ENCODE measurements at places on chromosomes 16 and 17.

DNA sequence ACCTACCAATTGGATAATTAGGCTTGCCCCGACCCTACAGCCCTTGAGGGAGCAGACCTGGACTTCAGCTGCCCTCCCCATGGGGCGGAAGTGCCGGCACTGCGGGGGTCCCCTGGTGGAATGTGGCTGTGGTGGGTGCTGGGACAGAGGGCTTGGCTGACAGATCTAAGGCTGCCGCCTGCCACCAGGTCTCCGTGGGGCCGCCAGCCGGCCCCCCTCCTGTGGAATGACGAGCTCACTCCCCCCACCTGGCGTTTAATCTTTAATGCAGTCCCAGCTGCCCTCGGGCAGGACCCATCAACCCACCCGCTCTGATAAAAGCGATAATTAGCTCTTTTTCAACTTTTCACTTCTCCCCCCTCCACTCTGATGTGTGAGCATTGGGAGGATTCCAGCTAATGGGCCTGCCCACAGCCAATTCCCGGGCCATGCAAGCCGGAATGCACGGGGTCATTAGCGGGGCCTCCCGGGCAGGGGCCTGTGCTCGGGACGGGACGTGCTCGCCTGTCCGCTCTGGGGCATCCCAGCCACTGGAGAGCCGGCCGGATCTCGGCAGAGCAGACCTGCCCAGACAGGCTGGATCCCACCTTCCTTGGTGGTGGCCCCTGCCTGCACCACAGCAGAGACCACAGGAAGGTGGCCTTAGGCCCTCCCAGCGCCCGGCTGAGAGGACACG is 28.3 kb upstream of the GOSR2 start:
- DNase-seq = no peak

- DNase-seq = no peak
Observed at GRCh38 chr17:8828517-8828875, 29.3 kb upstream of the MFSD6L start.

- no peak for DNase-seq
Observed at GRCh38 chr16:54027995-54028394, 258.6 kb downstream of the IRX3 start.

DNA sequence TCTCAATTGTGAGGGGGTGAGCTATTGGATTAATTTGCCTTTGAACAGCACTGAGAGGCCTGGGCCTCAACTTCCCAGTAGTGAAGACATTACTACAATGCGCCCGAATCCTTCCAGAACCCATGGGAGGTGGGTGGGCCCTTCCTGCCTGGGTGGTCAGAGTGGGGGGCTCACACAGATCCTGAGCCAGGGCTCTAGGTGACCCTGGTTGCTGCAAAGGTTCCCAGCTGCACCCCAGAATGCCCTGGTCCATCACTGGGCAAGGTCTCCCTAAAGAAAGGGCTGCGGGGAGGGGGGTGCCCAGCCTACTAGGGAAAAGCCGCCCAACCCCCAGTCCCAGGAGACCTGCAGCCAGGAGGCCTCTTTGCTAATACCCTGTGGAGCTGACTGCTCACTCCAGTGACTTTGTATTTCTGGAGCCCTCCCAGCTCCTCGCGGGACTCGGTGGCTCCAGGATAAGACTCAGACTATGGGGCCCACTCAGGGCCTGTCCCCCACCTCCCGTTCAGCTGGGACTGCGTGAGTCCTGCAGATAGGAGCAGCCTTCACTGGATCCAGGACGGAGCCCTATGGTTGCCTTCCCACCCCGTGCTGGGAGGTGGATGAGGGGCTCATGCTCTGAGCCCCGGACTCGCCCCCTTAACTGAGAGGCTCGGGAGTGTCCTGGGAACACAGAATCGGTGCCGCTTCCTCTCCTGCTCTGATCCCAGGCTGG is 40.2 kb downstream of the SLC7A5 start:
- DNase-seq = no peak

DNA sequence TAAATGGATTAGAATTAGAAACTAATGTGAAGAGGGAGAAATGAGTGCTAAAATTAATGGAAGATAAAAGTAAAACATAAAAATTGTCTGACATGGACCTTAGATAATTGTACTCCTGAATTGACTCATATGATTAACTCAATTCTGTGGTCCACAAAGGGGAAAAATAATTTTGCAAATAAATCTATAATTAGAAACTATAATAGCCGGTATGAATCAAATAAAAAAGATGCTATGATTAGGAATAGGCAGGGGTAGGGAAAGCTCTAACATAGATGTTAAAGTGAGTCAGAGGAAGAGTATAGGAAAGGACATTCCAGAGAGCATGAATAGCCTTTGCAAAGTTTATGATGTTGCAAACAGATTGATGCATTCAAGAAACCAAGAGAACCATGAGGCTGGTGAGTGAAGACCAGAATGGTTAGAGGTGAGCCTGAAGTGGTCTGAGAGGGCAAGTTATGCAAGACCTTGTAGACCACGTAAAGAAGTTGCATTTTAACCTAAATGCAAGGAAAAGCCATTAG is 262.1 kb upstream of the CA10 start:
- DNase-seq = no peak

GRCh38 chr16:68072038-68072695 is 13.0 kb upstream of the NFATC3 start:
- DNase-seq = peak; percentile 24

- no peak for DNase-seq
Observed at GRCh38 chr16:13936596-13937081, 16.7 kb downstream of the ERCC4 start.

DNA sequence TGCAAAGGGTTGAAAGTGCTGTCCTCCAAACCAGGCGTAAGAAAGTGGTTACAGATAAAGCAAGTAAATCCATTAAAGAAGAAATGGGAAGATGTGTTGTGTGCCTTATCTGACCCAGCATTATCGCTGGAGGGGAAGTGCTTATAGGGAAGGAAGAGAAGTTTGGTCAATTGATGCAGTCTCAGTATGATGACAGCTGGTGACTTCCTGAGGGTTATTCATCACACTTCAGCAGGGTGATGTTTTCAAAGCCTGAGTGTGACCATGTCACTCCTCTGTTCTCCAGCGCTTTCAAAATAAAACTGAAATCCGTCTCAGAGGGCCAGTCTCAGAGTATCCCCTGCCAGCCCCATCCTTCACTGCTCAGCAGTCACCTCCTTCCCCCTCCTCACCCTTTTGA is 505.4 kb upstream of the RBFOX1 start:
- no peak for DNase-seq

DNA sequence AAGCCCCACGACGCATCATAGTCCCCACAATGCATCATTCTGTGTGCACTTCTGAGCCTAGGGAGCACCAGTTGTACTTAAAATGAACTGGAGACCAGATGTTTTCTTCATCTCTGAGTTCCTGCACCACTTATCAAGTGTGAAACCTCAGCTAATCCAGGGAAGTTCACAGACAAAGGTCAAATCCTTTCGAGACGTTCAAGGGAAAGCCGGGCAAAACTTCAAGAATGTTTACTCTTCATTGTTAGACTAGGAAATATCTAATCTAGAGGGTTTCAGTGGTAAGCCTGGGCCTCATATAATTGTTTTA is 4.6 kb upstream of the PMP22 start:
- DNase-seq = no peak

DNA sequence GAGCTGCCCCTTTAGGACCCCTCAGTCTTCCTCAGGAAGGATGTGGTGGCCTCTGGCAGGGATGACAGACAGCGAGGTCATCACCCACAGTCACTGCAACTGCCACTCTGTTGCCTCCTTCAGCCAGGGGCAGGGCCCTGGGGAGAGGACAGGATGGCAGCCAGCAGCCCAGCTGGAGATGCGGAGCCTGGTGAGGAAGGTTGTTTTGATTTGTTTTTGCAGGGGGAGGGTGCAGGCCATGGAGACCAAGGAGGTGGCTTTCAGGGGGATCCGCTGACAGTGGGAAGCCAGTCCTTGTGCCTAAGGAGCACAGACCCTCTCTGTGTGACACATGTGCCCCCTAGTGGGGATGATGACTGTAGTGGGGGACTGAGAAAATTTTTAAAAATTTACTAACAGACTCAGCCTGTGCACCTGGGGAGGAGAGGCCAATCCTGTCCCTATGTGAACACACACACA is 7.4 kb downstream of the PRCD start:
- no peak for DNase-seq

- DNase-seq = no peak
Observed at GRCh38 chr17:927611-928461, 51.7 kb downstream of the NXN start.

GRCh38 chr17:66379996-66380395 is 77.6 kb downstream of the PRKCA start:
- no peak for DNase-seq

GRCh38 chr17:52120465-52120864 is 38.0 kb downstream of the CA10 start:
- DNase-seq = no peak

DNA sequence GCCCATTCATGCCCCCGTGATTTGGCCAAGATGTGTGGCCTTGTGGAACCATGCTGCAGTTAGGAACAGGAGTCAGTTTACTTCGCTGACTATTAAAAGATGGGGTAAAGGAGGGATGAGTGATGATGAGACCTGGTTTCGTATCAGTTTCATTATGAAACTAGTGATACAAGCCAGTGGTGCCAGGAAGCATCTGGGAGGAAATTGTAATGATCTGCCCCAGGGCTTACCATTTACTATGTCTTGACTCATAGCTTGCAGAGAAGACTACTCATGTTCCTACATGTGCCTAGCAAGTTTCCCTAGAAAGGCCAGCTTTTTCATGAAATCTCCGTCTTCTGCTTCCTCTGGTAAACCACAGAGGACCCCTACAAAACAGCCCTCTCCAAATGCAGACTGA is 23.2 kb downstream of the CDH3 start:
- no peak for DNase-seq

- no peak for DNase-seq
Observed at GRCh38 chr16:20510323-20510722, 59.0 kb downstream of the ACSM2A start.

- no peak for DNase-seq
Observed at GRCh38 chr16:86082418-86083030, 183.6 kb downstream of the IRF8 start.

- no peak for DNase-seq
Observed at GRCh38 chr16:27242868-27243590, 25.5 kb downstream of the NSMCE1 start.

- DNase-seq = no peak
Observed at GRCh38 chr17:70407506-70407905, 238.2 kb downstream of the KCNJ2 start.

DNA sequence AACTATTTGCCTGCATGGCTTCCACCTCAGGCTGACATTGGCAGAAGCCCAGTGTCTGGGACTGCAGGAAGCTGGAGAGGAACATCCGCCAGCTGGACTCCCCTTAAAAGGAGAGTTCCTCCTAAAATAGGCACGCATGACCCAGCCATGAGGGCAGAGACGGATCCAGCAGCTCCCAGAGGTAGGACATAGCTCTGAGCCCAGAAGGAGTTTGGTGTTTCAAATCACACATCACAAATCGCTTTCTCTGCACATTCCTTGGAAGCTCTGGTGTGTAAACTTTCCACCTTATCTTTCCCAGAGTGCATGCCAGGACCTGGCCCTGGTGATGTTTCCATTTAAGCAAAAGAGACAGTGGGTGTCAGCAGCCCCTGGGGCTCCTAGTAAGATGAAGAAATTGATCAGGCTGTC is 231.1 kb upstream of the CDH5 start:
- no peak for DNase-seq

DNA sequence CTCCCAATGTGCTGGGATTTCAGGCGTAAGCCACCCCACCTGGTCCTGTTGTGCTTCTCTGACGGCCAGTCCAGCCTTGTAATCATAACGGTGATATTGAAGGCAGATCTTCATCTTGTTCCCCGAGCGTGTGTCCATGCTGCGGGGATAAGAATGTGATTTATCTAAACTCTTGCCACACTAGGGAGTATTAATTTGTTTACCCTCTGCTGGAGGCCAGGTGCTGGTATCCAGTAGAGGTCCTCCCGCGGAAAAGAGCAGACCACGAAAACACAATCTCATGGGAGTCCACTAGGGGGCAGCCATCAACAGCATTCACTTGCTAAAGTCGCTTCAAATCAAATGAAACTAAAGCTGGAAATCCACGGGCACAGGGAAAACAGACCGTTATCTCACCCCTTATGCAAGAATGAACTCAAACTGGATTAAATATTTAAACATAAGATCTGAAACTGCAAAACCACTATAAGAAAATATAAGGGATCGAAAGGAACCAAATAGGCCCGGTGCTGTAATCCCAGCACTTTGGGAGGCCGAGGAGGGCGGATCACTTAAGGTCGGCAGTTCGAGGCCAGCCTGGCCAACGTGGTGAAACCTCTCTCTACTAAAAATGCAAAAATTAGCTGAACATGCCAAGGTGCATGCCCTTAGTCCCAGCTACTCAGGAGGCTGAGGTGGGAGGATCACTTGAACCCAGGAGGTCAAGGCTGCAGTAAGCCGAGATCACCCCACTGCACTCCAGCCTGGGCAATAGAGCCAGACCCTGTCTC is 22.3 kb upstream of the RBBP6 start:
- DNase-seq = peak; percentile 61

- DNase-seq = no peak
Observed at GRCh38 chr16:82639263-82639662, 12.5 kb downstream of the CDH13 start.

- no peak for DNase-seq
Observed at GRCh38 chr17:64778240-64779097, 116.4 kb upstream of the SMURF2 start.

- DNase-seq = peak; percentile 50
Observed at GRCh38 chr17:16352667-16353316, 477 bp downstream of the CENPV start.

GRCh38 chr17:62998166-62998565 is 32.1 kb downstream of the TANC2 start:
- no peak for DNase-seq

- DNase-seq = no peak
Observed at GRCh38 chr17:81854974-81855774, 5.2 kb downstream of the P4HB start.

GRCh38 chr17:36879624-36880131 is 57.6 kb upstream of the LHX1 start:
- no peak for DNase-seq

- DNase-seq = no peak
Observed at GRCh38 chr17:16952401-16952800, 19.5 kb downstream of the TNFRSF13B start.

GRCh38 chr17:6427279-6427781 is 7.6 kb downstream of the AIPL1 start:
- DNase-seq = no peak

GRCh38 chr17:44648963-44649362 is 7.3 kb upstream of the MEIOC start:
- no peak for DNase-seq

- no peak for DNase-seq
Observed at GRCh38 chr16:20153444-20153843, 79.8 kb upstream of the GPR139 start.

GRCh38 chr16:66250686-66251431 is 115.6 kb upstream of the CDH5 start:
- DNase-seq = no peak

GRCh38 chr17:12312692-12313091 is 292.0 kb downstream of the MAP2K4 start:
- DNase-seq = no peak

- no peak for DNase-seq
Observed at GRCh38 chr16:53357955-53358354, 76.3 kb upstream of the RBL2 start.

DNA sequence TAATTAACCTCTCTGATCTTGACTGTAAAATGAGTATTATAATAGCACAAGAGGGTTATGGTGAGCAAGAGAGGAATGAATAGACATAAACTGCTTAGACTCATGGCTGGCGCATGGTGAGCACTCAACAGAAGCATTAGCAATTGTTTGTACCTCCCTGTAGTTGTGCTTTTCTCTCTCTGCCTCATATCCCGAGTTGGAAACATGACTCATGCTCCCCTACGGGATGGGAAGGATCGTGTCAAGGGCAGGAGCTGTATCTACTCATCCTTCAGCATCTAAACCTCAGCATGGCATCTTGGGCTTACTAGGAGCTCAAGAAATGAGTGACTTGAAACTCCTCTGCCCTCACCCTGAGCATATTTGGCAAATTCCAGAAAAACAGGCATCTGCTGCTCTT is 299.6 kb downstream of the MAP2K4 start:
- DNase-seq = no peak

Measured in NCI-H187 (cell line).